ENCODE measurements at places on chromosomes 12 and 14.
A peak's percentile ranks its signal among the peaks of the same experiment; 100 is the strongest.

DNA sequence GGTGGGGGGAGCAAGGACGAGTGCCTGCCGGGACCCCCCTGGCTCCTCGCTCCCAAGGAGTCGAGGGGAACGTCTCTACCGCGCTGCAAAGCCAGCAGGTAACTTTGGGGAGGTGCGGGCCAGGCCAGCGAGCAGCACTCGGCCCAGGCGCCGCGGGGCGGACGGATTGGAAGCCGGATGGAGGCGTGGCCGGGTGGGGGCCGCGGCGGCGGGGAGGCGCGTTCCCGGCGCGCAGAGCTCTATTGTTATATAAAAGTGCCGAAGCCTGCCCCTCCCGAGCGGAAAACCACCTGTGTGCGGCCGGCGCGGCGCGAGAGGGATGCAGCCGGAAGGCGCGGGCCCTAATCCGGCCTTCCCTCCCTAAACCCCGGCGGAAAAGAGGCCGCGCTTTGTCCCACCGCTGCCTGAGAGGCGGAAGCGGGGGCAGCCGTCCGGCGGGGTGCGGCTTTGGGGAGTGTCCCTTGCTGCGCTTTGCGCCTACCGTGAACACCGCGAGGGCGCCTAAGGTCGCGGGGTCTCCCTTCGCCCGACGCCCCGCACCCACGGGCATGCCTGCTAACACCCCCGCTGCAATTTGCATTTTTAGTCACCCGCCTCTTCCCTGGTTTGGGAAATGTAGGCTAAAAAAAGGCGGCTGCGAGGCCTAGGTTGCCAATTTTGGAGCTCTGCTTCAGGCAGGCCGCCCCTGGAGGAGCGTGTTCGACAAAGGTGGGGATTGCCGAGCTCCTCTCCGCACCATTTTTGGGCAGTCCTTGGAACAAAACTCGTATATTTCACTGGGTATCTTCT lies 1.7 kb upstream of the DUSP6 start:
- DNase-seq = peak; percentile 56

DNA sequence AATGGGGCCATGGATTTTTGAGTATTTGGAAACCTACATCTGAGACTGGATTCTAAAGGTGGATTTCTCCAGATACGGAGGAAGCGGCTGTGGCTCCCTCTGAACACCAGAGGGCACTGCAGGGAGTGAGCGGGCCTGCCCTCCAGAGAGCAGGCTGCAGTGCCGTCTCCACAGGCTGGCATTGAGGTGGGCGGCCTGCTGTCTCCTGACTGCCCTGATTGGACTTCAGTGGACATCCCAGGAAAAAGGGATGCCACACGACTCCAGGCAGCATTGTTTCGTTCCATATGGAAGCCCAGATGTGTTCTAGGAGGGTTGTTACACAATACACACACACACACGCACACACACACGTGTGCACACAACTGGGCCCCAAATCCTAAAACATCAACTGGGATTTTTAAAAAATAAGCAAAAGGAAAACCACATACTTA lies 20.9 kb upstream of the ANO2 start:
- peak; percentile 6 for DNase-seq

GRCh38 chr14:63562405-63562804 lies 19.2 kb upstream of the PPP2R5E start:
- no peak for DNase-seq

DNA sequence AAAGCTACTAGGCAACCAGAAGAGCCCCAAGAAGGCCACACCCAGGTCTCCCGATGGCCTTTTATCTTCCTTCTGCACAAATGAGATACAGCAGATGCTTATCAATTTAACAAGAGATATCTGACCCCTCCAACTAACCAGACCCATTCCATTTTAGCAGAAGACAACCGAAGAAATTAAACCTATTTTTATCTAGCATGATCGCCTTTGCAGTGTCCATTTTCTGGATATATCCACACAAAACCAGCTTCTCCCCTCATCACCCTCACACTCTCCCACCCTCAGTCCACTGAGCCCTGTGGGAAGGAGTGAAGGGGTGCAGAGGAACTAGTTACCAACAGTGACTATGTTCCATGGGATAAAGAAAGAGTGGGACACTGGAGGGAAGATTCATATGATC lies 20.9 kb upstream of the DHRS4 start:
- no peak for DNase-seq

- peak; percentile 55 for DNase-seq
Measured at GRCh38 chr12:45730348-45731189, 1.1 kb downstream of the ARID2 start.

- DNase-seq = no peak
Measured at GRCh38 chr12:59643550-59643949, 47.7 kb downstream of the SLC16A7 start.

DNA sequence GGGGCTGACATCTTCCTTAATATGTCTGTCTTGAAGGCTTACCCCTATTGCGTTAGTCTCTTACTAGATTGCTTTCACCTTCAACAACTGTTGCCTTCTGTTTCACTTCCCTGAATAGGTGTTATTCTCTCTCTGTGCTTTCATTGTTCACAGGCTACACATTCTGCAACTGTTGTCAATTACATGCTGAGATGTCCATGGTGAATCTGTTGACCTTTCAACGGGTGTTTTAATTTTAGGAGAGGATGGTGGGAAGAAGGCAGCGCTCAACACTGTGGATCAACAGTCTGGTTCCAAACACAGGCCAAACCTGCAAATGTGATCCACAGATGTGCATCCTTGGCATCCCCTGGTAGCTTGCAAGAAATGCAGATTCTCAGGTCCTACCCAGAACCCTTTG lies 101.9 kb downstream of the DACT1 start:
- no peak for DNase-seq

- DNase-seq = no peak
Measured at GRCh38 chr12:69712826-69713225, 13.7 kb upstream of the BEST3 start.

- no peak for DNase-seq
Measured at GRCh38 chr14:23052182-23052623, 5.1 kb downstream of the CDH24 start.

DNA sequence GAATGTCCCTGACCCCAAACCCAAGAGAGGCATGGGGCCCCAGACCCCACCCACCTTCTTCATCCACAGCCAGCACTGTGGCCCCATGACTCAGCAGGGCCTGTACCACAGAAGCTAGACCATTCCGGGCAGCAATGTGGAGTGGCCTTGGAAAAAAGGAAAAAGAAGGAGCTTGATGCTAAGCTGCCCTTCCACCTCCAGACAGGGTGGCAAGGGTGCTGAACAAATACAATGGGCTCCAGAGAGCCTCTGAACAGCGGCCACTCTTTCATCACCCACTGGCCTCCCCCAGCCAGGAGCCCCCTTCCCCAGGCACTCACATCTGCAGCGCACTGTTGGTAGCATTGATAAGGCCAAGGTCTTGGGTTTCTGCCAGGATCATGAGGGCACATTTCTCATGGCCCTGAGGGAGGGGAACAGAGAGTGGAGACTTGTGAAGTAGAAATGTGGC lies 13.9 kb downstream of the SLC39A5 start:
- DNase-seq = no peak

DNA sequence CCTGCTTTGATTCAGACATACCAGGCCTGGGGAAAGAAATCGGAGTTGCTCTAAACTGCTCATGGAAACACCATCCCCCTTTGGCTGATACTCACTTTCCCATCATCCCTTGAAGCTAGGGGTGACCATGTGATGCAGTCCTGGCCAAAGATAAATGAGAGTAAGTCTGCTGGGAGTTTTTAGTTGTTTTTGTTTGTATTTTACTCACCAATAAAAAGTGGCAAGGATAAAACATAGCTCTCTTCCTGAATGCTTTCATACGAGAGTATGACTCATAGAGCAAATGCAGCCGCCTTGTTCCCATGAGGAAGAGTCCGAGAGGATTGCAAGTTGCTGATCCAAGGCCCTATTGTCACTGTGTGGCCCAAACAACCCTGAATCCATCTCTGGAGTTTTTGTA lies 126.4 kb upstream of the TMEM132C start:
- DNase-seq = no peak

GRCh38 chr12:40033242-40033630 lies 72.6 kb downstream of the SLC2A13 start:
- no peak for DNase-seq

DNA sequence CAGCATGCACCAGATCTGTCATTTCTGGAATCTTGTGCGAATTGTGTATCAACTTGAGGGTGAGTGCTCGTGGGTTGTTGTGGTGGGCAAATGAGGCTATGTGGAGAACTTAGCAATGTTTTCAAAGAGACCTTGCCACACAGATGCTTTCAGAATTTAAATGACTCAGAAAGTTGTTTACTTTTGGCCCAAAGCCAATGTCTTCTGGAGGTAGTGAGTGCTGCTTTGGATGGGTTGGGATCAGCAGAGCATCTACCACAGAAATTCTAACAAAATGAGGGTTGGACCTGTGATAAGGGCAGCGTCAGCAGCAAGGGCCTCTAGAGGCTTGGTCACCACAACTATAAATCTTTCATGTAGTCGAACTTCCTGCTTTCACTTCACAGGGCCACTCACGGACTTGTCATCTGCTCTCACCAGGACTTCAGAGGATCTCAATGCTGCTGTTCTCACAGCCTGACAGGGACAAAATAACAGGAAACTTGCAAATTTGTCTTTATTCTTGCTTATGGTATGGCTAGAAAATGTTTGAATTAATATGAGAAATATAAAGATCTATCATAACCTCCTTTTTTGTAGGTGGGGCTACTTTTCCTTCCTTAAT lies 111.4 kb downstream of the DACT1 start:
- no peak for DNase-seq

DNA sequence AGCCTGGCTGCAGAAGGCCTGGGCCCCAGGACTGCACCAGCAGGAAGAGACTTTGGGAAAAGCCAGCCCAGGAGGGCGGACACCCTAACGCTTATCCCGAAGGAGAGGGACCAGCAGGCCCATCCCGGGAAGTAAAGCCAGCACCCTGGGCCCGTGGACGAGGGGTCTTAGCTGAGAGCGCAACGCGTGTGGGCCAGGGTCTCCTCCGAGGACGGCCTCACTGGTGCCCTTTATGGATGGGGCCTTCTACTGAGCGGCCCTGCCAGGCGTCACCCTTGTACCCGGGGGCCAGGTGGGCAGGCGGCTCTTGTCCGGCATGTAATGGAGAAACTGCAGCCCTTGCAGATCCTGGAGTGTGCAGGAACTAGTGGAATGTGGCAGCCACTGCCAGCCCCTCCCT lies 14.1 kb downstream of the TEDC1 start:
- no peak for DNase-seq

DNA sequence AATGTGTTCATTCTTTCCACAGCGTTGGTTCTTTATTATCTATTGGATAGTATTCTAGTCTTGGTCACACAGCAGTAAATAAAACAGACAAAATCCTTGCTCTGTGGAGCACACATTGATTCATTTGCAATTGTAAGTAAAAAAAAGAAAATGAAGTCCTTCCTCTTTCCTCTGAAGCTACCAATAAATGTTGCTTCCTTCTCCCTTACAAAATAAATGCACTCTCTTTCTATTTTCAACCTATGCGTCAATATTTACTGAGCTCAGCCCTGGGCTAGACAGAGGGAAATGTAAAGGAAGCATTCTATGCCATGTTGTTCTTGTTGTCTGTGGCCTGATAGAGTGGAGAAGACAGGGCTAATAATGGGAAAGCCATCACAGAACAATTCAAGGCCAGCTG lies 2.9 kb downstream of the ABHD12B start:
- no peak for DNase-seq

- no peak for DNase-seq
Measured at GRCh38 chr12:48356041-48356768, 5.5 kb upstream of the ZNF641 start.

- no peak for DNase-seq
Measured at GRCh38 chr12:14765398-14765797, 37.9 kb downstream of the WBP11 start.

GRCh38 chr12:93019212-93019927 lies 90.3 kb upstream of the EEA1 start:
- DNase-seq = no peak

- DNase-seq = no peak
Measured at GRCh38 chr14:71366861-71367260, 459.6 kb downstream of the PCNX1 start.

DNA sequence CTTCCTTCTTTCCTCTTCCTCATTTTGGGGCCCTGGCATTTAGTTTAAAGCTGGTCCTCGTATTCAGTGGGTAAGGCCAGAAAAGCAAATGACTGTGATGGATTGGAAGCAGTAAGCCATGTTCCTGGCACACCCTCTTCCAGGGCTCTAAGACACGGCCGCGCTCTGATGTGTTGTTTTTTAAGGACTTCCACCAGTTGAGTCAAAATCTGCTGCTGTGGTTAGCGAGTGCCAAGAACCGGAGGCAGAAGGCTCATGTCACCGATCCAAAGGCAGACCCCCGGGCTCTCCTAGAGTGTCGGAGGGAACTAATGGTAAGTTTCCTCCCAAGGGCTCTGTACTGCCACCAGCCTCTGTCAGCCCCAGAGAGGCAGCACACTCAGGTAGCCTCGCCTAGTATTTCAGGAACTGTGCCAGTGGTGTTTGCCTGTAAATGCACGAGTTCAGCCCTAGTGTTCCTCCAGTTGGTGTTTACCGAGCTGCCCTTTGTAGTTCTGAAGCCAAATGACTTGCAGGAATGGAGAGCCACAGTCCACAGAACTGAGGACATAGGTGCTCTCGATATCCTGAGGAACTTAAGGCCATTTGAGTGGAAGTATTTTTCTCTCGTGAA lies 72.7 kb downstream of the ESR2 start:
- DNase-seq = no peak

DNA sequence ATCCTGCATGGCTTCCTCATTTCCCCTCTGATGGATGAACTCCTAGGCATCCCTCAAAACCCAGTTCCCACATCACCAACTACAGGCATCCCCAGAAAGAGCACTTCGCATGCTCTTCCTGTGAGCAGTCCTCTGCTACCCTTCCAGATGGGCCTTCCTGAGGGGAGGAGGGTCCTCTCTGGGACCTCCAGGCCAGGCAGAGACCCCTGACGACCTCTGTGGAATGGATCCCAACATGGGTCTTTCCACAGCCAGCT lies 1.9 kb downstream of the AKT1 start:
- no peak for DNase-seq

DNA sequence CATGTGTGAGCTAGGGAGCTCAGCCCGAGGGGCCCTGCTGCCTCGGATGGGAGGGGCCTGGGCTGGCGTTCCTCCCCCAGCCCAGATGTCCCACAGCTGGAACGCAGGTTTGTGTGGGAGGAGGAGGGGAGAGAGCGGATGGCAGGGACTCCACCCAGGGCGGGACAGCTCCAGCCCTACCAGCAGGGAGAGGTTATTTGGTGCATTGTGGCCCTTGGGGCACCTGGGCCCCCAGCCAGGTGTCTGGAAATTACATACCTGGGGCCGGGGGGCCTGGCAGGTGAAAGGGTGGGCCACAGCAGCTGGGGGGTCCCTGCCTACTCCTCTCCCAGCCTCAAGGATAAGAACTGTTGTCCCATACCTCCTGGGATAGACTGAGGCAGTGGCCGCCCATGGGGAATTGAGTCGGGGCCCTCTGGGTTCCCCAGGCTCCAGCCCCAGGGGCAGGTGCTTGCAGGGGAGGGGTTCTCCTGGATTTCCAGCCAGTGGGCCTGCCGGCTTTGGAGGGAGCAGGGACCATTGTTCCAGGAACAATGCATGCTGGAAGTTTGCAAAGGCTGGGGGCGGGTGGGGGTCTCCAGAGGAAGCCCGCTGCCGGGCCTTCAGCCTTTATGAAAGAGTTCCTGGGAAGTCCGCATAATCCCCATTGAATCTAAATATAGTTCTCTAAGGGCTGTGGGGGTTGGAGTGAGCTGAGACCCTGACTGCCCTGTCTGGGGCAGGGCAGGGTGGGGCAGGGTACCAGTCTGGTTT lies 1.2 kb downstream of the KIF26A start:
- DNase-seq = no peak

- DNase-seq = no peak
Measured at GRCh38 chr12:57629897-57630471, 3.0 kb downstream of the B4GALNT1 start.

GRCh38 chr12:31117203-31118011 lies 43.7 kb downstream of the DDX11 start:
- peak; percentile 38 for DNase-seq

GRCh38 chr14:96268431-96269358 lies 12.7 kb downstream of the BDKRB1 start:
- DNase-seq = no peak

Measured in activated effector memory CD4-positive, alpha-beta T cell treated with Interleukin-2 at 50 U/mL for 16 hours (primary cell).